LoVo (cell line): ENCODE measurements at places on chromosomes 7 and 10.

GRCh38 chr7:157292770-157293412 lies 43.9 kb upstream of the DNAJB6 start:
- peak; percentile 77 for DNase-seq

- no peak for DNase-seq
Observed at GRCh38 chr7:112881-113280, 79.5 kb upstream of the FAM20C start.

- no peak for DNase-seq
Observed at GRCh38 chr10:75861582-75861981, 430.2 kb downstream of the LRMDA start.

GRCh38 chr7:36784991-36785940 lies 61.0 kb upstream of the AOAH start:
- DNase-seq = no peak

GRCh38 chr7:151003572-151003971 lies 12.8 kb downstream of the NOS3 start:
- DNase-seq = no peak
